ENCODE measurements at places on chromosomes 7 and 10. TPM values are rescaled to one million over a fixed set of nuclear protein-coding genes. Genes with fewer than 3 reads are reported as not detected.

Gene PFKP
- 121 TPM for total RNA-seq

Gene VAX1
- not detected for total RNA-seq

Gene OPN1SW
- total RNA-seq: not detected

Gene OR2A5
- total RNA-seq: not detected

Gene MNX1
- total RNA-seq: 0.32 TPM
